ENCODE measurements at places on chromosomes 3 and 15.

DNA sequence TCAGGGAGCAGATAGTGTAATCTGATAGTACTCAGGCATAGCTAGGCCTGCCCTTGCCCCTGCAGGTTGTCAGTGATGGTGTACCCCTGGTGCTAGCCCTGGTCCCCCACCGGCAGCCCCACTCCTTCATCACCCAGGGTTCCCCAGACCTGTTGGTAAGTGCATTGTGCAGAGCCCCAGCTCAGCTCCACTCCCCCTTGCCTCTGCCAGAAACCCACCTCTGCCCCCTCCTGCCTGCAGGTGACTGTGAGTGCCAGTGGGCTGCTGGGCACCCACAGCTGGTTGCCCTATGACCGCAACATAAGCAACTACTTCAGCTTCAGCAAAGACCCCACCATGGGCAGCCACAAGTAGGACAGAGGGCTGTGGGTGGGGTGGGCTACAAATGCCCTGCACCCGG, 27.5 kb downstream of the NBEAL2 start:
- no peak for DNase-seq

DNA sequence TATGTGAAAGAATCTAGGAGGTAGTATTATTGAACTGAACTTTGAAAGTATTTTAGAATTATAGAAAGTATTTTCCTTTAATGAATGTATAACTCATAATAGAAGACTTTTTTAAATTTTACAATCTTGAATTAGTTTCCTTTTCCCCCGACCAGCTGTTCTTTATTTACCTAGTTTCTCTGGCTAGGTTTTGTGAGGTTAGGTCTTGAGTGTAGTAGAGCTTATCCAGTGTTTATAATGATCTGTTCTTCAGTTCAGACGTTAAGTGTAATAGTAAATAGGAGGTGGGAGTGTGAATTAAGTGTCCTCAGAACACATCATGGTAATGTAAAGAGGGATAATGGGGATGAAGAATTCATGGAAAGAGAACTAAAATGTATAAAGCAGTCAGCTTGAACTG, 93.8 kb downstream of the MYRIP start:
- no peak for DNase-seq

DNA sequence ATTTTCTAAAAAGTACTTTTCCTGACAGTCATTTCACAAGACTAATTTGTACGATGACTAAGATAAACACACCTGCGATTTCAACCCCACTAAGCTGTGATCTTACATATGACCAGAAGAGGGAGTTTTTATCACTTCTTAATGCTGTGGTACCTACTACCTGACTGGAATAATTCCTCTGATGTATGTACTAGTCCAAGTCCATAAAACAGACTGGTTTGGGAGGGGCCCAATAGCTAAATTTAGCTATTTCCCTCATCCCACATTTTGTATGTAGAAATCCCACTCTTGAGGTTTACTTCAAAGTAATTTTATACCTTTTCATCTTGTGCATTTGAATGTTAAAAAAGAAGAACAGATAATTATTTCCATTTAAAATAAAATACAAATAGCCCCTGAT, 49.7 kb upstream of the SCAANT1 start:
- peak; percentile 8 for DNase-seq

DNA sequence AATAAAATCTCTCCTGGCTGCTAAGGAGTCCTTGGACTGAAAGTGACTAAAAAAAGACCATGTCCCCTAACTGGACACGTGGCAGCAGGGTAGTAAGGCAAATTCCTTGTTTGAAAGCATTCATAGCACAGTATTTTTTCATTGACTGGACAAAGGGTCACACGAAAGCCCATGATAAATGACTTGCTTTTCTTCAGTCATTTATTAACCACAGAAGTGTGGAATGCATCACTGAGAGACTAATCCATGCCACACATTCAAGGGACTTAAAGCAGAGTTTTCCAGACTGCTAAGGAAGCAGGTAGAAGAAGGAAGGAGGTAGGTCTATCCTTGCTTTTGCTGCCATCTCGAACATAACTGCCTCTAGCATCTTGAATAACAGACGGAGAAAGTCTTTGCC, 31.2 kb downstream of the CASR start:
- no peak for DNase-seq

DNA sequence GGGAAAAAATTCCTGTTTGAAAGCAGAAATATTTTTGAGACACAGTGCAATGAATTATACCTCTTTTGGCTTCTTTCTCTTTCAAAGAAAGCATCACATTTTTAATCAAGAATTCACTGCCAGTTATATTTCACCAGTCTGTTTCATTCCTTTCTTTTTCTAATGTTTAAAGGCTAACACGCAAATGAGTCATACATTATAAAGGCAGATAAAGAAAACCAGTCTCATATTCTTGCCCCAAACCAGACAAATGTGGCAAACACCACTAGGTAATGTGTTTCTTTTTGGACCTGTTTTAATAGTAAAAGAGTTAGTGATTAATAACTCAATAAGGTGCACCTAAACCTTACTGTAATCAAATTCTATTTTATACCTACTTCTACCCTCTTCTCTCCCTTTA, 83.8 kb downstream of the PLOD2 start:
- no peak for DNase-seq

DNA sequence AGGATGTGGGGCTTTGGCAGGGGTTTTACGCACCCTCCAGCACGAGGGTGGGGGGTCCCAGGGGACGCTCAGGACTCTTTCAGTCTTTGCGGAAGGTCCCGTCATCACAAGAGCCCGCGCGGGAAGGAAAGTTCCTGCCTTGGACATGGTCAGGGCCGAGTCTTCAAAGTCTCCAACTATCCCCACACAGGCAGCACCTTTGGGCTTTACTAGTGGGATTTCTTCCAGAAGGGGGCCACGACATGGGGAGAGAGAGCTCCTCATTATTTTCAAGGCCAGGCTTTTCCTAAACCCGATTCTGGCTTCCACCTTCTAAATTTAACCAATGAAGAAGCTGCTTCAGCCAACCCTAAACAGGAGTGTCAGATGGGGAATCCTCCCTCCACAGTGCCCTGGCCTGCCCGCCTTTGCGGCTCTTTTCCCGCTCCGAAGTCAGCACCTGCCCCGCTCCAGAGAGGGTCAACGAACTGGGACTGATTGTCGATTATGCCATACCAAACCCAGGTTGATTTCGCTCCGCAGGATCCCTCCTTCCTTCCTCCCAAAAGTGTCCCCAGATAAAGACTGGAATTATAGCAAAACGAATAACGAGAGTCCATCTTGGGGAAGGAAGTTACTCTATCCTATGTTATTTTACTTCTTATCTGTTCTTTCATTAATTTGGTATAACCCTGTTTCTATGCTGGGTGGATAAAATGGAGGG, 11.0 kb downstream of the SHOX2 start:
- no peak for DNase-seq

DNA sequence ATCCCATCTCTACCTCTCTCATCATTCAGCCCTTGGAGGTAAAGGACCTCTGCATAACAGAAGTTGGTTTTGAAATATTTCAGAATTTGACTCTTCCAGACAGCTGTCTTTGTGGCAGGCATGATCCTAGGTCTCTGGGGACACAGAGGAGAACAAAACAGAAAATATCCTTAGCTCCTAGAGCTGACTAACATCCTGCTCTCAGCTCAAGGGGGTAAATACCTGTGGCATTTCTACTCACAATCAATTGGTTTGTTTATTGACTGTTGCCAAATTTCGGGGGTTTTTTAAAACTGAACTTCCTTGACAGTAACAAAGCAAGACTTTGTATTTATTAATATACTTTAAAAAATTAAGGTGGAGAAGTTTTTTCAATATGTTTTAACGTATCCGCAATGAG, 78.8 kb downstream of the EOMES start:
- DNase-seq = no peak

DNA sequence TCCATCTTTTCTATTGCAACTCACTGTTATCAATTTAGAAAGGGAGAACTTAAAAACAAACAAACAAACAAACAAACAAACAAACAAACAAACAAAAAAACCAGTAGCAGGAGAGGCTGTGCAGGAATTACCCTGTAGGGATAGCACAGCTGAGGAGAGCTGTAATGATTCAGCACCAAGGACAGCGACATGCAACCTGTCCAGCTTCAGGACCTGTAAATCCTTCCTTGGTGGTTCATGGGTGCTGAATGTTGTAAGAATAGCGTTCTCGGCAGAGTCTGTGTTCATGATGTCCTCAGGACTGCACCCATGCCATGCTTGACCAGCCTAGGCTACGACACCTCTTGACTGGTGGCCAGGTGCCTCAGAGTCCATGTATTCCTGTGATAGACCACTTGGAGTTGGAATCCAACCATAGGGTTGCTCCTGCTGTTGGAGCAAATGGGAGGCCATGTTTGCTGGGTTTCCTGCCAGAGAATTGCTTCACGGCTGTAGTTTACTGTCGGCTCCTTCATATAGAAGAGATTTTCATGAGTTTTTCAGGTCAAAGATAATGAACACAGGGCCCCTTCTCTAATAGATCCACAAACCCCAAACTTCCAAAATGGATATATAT, 65.9 kb downstream of the CACNA2D3 start:
- no peak for DNase-seq

DNA sequence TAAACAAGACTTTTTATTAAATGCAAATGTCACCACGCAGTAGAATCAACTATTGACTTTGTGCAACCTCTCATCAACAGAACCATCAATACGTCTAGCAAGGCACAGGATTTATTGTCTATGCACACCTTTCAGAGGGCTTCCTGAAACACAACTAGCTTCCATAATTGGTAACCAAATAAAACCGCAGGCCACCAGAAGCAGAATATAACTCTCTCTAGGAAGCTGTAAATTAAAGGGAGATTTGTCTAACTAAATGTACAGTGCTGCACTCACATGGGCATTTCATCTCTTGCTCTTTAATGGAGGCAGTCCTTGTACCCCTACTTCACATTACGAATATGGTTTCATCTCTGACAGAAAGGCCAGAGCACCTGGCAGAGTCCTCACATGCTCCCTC, 93.0 kb downstream of the FHIT start:
- DNase-seq = peak; percentile 92

DNA sequence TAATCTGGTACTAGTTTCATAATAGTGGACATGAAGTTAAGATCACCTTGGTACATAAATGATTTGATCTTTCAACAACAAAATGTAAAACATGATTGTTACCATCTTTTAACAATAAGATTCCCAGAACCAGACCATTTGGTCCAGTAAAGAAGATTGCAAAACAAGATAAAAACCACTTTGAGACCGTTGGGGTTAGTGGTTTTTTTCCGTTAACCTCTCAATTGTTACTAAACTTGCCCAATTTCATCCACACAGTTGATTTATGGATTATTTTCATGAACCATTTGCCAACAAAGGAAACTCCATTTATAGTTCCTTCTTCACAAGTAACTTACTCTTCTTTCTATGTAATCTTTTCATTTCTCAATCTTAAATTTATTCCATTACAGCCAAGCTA, 53.8 kb downstream of the ATP8B4 start:
- DNase-seq = no peak

GRCh38 chr3:31043184-31043819, 148.8 kb upstream of the GADL1 start:
- no peak for DNase-seq

DNA sequence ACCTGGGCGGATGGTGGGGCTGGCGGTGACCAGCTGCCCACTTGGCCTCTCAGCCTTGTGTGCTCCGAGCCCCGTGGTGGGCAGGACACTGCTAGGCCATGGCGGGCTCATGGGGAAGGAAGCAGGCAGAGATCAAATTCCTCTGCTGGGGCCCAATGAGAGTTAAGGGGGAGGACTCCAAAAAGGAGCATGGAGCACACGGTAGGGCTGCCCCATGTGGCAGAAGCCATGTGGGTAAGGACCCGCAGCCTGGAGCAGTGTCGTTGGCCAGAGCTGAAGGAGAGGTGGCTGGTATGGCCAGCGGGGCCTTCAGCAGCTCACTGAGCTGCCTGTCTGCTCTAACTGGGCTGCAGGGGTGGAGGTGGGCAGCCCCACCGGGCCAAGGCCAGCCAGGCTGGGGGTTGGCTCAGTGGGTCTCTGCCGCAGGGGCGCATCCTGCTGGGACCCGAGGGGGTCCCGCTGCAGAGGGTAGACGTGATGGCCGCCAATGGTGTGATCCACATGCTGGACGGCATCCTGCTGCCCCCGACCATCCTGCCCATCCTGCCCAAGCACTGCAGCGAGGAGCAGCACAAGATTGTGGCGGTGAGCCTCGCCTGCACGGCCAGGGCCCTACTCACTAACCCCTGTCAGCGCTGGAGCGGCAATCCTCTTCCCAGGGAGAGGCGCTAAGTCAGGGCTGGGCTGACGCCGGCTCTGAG, 11.3 kb downstream of the STAB1 start:
- DNase-seq = no peak

DNA sequence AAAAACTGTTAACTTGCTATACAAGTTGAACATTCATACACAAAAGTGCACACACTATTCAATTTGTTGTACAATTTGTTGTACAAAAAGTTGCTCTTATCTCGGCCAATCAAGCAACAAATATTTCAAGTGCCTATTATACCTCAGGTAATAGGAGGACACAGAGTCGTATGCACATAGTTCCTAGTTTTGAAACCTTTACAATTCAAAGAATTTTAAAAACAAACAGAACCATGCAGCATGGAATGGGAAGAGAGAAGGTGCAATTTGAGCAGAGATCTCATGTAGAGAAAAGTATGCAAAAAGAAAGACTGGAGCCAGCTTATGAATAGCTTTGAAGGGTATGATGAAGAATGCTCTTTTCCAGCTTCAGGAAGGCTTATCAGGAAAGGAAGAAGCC, 46.5 kb upstream of the ARPP19 start:
- no peak for DNase-seq

DNA sequence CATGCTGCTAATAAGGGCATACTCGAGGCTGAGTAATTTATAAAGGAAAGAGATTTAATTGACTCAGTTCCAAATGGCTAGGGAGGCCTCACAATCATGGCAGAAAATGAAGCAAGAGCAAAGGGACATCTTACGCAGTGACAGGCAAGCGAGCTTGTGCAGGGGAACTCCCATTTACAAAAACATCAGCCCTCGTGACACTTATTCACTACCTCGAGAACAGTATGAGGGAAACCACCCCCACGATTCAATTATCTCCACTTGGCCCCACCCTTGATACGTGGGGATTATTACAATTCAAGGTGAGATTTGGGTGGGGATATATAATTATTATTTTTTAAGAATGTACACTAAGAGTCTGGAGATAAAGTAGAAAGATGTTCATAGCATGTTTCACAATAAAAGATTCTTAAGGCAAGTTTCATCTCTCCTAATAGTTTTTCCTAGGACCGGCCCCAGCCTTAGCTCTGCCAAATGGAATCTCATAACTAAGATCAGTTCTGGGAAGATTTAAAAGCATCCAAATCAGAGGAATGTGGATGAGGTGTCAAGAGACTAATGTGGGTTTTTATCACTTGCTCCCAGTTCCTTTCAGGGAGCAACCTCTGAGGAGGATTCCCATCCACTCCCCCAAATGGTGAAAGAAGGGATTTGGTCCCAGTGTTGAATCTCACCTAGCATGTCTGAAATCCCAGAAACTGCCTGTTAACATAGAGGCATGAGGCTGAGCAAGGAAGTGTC, 221.0 kb downstream of the ZMAT3 start:
- DNase-seq = no peak

- no peak for DNase-seq
Measured at GRCh38 chr3:63926309-63926708, 14.1 kb upstream of the SCAANT1 start.

- no peak for DNase-seq
Measured at GRCh38 chr15:93895976-93896770, 335.2 kb upstream of the MCTP2 start.

- peak; percentile 24 for DNase-seq
Measured at GRCh38 chr3:193928354-193929209, 207.4 kb upstream of the HES1 start.

- DNase-seq = no peak
Measured at GRCh38 chr3:50263478-50264382, 5.2 kb upstream of the SEMA3B start.

GRCh38 chr3:42662037-42662812, 8.7 kb downstream of the ZBTB47 start:
- DNase-seq = no peak
